ENCODE measurements at places on chromosomes 6 and 20.

- peak; percentile 32 for DNase-seq
These were observed 16.1 kb downstream of the BPIFB1 start for GRCh38 chr20:33299111-33299603.

- DNase-seq = no peak
These were observed 32.9 kb upstream of the GATA5 start for GRCh38 chr20:62508641-62509051.

DNA sequence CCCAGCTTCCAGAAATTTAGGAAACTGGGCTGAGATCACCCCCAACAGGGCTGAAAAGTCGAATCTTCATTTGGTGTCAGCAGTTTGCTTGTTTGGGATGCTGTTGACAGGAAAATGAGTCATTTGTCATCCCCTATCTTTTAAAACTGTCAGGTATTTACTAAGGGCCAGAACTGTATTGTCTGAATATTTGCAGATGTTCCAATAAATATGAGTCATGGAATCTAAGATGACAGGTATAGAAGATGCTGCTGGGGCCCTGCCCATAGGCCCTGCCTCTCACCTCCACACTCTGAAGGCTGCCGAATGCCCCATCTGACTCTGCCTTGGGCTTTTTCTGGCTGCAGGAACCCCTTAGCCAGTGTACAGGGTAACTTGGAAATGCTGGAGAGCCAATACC is 3.9 kb downstream of the ETV7 start:
- DNase-seq = no peak

GRCh38 chr20:1315804-1316203 is 13.1 kb downstream of the SDCBP2 start:
- DNase-seq = no peak

DNA sequence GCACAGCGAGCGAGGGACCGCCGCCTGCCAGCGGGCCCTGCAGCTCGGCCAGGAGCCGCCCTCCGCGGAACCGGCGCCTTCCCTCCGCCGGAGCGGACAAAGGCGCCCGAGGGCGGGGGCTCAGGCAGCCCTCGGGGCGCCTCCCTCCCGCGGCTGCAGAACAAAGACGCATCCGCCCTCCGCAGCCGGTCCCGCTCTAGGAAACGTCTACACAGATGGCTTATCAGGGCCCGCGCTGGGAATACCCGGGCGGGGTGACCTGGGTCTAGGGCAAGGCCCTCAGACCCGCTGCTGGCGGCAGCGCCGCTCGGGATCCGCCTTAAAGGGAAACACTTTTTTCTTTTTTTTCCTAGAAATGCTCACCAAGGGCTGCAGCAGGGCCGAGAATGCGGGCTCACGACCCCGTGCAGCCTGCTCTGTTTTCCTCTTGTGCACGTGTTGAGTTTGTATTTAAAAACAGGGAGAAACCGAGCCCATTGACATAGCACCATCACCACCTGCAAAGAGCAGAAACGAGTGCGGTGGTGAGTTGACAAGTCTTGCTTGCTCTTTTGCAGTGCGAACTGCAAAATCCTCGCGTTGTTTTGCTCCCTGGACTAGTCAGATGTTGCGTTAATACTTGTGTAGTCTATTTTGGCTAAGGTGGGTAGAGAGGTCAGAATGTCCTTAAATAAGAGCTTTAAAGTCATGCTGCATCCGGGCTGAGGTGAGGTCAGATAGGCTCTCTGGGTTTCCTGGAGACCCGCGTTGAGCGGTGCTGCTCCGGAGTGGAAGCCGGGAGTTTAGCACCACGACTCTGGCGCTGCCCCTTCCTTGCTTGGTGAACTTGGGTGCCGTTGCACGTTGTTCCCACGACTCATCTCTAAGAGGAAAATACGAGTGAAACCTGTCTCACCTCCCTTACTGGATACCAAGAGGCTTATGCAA is 1.1 kb upstream of the RPS6KA2 start:
- peak; percentile 48 for DNase-seq

- DNase-seq = no peak
These were observed 454.7 kb downstream of the TFAP2B start for GRCh38 chr6:51273228-51273961.

GRCh38 chr20:13493143-13493542 is 145.6 kb downstream of the TASP1 start:
- DNase-seq = no peak

DNA sequence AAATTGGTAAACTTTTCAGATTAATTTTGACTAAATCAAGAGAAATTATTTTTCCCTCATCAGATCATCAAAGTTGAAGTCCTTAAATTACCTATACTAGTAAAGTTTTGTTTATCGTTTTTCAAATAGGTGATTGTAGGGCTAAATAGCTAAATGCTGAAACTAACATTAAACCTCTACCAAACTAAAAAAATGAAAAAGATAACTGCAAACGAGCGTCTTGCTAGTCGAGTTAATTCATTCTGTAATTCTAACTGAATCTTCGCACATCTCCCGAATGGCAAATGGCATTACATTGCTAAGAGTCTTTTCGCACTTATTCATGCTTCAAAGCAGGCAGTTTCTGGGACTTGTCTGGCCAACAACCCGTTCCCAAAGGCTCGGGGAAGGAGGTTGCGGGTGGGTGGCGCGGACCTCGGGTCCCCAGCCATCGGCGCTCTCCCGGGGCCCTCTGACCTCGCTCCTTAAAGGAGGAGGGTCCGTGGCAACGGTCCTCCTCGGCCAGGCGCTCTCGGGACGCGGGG is 43.8 kb downstream of the POPDC3 start:
- DNase-seq = no peak

DNA sequence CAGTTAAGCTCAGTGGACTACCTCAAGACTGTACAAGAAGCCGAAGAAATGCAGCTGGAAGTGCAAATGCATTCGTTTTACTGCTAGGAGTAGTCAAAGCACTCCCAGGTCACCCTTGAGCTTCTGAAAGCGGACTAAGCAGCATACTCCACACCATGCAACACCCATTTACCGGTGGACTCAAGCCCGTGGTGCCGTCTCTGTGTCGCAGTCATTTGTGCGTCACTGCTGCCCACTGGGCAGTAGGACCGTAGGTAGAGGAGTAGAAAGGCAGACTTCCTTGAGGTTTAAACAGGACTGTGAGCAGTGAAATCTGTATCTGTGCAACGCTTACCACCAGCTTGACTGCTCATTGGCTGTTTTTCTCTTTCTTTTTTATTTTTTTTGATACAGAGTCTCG is 89.0 kb upstream of the FAM8A1 start:
- no peak for DNase-seq

DNA sequence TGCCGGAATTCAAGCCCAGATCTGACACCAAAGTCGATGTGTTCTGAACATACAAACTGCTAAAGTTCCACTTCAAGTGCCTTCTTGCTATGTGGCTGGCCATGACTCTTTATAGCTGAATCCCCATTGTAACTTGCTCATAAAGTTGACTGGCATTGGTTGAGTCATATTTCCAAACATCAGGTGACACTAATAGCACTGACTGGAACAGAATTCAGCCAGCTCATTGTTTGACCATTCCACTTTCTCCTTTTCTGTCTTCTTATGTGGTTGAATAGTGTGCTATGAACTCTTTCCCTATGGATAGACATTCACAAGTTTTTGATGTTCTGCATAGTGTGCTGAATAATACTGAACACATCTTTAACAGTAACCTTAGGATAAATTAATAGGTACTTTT is 266.2 kb upstream of the ZFP64 start:
- DNase-seq = no peak

DNA sequence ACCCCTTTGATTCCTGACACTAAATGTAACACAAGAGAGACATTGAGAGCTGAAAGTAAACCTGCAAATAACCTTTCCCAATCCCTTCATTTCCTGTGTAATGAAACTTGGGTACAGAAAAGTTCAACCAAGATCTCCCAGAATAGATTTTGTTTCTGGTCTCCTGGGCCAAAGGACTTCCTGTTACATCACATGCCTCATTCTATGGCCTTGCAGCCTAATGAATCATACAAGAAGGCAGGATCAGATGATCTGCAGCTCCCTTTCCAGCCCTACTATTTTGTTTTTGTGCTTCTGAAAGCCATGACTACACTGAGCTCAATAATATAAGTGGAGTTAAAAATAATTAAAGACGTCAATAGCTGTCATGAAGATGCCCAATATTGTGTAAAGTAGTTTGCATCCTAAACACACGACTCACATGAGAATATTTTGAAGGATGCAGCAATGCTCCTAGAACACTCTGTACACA is 73.4 kb upstream of the NOX3 start:
- no peak for DNase-seq

DNA sequence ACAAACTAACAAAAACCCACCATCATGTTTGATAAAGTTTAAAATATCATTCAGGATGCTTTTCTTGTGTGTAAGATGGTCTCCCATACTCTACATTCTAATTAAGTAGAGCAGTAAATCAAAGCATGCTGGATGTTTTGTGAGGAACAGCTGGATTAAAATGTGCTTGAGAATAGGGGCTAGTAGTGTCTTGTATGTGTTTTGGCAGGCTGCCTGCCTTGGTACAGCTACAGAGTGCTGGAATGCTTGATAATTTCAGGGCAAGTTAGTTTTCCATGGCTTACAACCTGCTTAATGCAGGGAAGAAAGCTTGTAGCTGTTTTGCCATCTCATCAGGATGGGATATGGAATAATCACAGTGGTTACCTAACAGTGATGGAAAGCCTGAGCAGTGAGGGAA is 636.6 kb upstream of the MMS22L start:
- no peak for DNase-seq

- DNase-seq = no peak
These were observed 9.7 kb upstream of the MARCKS start for GRCh38 chr6:113847447-113847846.

GRCh38 chr20:59001449-59002171 is 5.4 kb downstream of the CTSZ start:
- DNase-seq = no peak

- DNase-seq = no peak
These were observed 26.5 kb downstream of the FAM229B start for GRCh38 chr6:112113918-112114317.

DNA sequence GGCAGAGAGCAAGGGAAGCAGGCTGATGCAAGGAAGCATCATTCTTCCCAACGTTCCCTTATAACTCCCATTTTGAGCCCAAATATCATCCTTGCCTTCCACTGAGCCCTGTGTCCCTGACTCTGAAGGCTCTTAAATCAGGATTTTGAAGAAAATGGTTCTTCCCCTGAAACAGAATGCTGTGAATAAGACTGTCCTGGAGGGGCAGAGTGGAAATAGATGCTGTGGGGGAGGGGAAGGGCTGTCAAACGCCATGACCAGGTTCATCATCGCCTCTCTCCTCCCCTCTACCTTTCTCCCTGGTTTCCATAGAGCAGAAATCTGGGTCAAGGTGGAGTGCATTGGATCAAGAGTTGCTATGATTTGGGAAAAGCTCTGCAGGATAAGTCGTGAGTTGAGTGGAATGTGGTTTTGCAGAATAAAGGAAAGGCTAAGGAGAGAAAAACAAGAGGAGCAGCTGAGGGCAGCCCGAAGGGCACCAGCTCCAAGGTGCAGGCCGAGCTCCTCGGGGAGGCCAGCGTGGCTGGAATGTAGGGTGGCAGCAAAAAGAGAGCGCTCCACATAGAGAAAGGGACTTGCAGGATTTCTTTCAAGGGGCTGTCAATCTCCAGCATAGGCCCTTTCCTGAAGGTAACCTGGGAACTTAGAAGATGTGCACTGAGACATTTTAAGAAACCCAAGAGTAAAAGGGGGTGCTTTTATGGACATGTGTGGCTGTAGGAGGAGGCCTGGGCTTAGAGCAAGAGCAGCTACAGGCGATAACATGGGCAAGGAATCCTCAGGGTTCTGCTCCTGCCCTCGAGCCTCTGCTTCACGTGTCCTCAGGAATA is 120.8 kb upstream of the CDYL start:
- no peak for DNase-seq

DNA sequence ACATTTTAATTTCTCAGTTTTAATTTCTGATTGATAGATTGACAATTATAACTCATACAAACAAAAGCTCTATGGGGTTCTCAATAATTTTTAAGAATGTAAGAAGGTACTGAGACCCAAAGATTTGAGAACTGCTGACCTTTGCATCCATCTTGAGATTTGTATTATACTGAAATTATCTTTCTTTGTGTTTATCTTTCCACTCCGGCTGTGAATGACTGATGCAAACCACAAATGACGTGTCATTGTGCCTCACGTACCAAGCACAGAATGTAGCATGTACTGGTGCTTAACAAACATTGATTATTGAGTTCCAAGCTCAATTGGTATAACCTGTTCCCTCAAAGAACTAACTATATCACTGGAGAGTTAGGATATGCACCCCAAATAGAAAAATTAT is 152.1 kb upstream of the SMLR1 start:
- DNase-seq = no peak

GRCh38 chr6:156999762-157000161 is 222.6 kb downstream of the ARID1B start:
- DNase-seq = no peak

DNA sequence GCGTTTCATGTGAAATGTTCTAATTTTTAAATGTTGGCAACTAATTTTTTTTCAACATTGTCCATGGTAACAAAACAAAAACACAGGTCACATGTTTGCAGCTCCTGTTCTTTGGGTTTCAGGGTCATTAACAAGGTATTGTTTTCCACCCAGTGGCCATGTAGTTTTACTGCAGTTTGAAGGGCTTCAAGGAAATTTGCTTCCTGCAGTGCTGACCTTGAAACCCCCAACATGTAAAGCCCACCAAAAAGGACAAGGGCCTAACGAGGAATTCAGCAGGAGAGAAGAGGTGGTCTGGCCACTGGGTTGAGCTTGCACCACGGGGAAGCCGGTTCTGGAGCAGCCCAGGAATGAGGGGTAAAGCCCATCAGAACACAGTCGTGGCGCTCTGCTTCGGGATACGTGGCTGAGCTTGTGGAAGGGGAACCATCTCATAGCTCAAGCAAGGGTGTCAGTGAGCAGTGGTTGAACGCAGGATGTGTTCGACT is 13.9 kb upstream of the KLHL31 start:
- DNase-seq = no peak

DNA sequence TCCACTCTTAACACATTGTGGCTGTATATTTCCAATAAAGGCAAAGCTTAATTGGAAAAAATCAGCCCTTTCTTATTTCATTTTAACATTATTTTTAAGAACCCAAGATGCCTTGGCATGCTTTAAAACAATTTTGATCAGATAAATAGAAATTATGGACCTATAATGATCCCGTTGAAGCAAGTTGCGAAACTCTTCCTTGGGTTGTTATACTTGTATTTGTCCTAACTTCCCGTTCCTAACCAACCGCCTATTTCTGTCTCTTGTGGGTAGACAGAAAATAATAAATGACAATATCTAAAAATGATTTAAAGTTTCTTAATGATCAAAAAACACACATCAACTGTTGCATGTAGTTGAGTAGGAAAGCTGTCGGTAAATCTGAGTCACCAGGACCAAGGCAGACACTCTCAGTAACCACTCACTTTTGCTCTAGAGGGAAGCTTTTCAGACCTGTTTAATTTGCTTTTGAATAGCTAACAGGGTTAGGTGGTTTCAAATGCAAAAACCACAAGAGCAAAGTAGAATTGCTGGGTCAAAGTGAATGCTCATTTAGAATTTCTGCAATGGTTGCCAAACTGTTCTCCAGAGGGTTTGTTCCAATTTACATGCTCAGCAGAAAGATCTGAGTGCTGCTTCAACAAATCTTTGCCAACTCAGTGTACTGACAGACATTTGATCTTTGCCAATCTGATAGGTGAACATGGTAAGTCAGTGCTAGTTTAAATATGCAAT is 34.2 kb upstream of the KCNK5 start:
- no peak for DNase-seq
